ENCODE measurements at places on chromosomes 1 and 21.

- no peak for DNase-seq
Measured at GRCh38 chr1:74324684-74325448, 89.7 kb downstream of the TNNI3K start.

DNA sequence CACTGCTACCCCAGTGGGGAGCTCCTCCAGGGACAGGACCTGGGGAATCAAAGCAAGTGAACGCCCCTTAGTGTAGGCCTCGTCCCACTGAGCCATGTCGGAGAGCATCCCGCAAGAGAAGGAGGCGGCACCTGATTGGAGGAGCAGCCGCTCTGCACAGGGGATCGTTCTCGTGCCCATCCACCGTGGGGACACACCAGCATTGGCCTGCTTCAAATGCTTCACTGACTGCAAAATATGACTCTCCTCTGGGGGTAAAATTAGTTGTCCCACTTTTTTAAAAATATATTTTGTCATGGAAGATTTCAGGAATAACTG is 111.0 kb downstream of the PDE9A start:
- DNase-seq, result no peak

- DNase-seq, result no peak
Measured at GRCh38 chr1:205248793-205249601, 21.3 kb downstream of the TMCC2 start.

DNA sequence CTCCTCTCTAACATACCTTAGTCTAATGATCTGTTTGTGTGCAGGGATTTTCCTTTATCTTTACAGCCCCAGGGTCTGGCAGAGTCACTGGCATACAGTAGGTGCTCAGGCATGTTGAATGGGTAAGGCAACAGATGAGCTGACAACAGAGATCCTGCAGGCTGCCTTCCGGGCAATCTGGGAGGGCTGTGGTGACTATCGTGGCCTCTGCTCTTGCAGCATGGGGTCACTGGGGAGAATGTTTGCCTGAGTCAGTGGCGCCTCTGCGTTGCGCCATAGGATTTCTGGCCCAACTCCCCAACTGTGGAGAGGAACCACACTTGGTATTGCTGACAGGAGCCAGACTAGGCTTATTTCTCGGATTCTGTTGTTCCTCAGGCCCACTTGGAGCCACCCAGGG is 93.8 kb downstream of the LAMC2 start:
- no peak for DNase-seq

DNA sequence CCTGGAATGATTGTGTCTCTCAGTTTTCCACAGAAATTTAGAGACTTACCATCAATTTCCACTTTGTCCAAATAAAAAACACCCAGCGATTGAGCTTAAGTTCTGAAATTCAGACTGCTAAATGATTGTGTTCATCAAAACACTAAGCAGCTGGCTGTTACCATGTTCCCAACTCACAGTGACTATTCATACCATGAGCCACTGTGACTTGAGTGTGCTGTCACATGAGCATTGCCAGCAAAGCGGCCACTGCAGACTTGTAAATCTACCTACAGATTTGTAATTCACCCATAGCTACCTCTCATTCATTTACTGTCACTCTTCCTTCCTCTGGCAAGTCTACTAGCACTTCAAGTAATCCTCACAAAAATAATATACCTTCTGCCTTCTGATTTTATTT is 17.2 kb upstream of the PRKAB2 start:
- no peak for DNase-seq

DNA sequence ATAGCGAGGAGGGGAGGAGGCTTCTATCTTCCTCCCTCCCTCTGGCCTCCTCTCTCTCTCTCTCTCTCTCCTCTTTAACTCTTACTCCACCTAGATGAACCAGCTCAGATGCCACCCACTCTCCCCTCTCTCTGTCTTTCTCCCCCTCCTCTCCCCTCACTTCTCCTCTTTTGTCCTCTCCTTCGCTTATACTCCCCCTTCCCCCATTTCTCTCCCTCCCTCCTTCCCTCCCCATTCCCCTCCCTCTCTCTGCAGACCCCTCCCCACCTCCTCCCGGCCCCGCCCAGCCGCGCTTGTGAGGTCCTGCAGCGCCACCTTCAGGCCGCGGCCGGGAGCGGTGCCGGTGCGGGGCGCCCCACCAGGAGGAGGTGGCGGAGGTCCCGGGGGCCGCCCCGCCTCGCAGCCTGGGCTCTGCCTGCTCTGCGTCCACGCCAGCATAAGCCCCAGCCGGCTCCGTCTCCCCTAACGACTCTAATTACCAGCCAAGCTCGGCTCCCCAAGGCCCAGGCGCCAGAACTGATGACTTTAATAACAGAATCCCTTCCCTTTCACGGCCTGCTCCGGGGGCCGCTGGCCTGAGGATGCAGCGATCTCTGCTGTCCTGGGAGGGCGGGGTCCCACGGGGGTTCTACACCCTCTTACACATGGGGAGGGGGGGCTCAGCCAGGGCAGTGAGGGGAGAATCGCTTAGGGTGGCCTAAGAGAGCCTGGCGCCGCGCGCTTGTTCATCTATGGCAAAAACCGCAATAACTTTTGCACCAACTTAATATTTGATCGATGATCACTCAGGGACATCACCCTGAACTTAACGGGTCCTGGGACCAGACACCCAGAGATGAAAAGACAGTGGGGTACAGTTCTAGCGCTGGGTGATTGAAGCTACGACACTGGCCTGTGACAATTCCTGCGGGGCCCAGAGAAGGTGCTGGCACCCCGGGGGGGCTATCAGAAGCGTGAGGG is 637.3 kb downstream of the MATN1 start:
- DNase-seq, result no peak

DNA sequence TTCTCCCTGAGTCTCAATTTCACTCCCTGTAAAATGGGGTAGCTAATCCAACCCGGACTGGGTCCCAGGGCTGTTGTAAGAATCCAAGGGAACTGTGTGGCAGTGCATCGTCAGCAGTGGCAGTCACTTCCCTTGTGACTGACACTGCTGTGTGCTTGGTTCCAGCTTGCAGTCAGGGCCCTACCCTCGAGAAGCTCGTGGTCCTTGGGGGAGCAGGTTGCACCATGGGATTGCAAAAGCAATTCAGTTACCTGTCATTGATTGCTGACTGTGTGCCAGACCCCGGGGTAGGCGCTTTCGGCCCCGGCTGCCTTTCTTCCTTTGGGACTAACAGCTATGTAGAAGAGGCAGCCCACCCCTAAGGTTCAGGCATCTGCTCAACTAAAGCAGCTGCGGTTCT is 2.9 kb downstream of the PTPRF start:
- DNase-seq, result no peak

GRCh38 chr1:209850342-209850979 is 22.7 kb downstream of the UTP25 start:
- no peak for DNase-seq

GRCh38 chr1:64511044-64511443 is 41.1 kb downstream of the CACHD1 start:
- no peak for DNase-seq

DNA sequence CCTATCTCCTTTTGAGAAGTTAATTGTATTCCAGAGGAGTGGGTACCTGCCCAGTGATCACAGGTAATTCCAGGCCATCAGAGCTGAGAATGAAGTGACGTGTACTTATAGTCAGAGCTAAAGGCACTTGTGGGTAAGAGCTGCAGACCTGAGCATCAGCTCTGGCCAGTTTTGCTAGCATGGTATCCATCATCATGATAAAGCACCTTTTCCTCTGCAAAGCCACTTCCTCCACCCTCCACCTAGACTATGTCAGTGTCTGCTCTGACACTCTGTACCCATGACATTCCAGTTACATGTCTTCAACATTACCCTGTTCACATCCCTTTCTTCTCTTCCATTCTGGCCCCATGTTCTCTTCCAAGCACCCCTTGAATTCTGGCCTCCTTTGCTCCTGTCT is 157.3 kb downstream of the GRIK3 start:
- DNase-seq, result no peak

DNA sequence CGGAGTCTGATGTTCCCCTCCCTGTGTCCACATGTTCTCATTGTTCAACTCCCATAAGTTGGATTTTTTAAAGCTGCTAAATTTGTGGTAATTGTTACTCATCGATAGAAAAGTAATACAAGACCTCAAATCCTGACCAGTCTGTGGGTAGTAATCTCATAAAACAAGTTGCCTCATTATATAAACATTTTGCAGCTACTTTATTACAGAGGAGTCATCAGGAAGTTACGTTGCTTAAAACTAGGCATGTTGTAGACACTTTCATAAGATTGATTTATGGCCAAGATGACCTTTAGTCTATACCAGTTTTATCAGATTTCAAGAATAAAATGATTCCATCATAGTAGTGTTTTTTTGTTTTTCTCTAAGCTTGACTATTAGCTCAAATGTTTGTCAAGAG is 208.8 kb downstream of the GIPC2 start:
- no peak for DNase-seq

GRCh38 chr1:30063621-30064280 is 659.6 kb downstream of the MATN1 start:
- DNase-seq, result no peak

- DNase-seq, result no peak
Measured at GRCh38 chr1:67552336-67552759, 122.1 kb upstream of the SERBP1 start.

DNA sequence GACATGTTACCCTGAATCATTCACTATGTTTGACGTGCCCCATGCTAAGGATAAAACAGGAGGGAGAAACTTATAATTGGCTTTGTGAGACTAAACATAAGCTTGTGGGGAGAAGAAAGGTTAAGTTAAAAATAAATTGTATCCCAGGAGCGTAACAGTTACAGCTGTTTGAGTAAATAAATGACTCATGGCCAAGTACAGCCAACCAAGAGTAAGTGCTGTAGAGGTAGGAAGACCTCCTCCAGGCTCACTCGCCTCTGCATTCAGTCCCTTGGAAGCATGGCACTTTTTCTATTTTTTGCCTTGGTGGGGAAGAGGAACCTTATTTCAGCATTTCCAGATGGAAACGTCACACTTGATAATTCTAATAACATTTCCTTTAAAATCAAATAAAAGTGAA is 116.5 kb downstream of the ZP4 start:
- no peak for DNase-seq

- no peak for DNase-seq
Measured at GRCh38 chr1:12468323-12468722, 149.7 kb downstream of the DHRS3 start.

DNA sequence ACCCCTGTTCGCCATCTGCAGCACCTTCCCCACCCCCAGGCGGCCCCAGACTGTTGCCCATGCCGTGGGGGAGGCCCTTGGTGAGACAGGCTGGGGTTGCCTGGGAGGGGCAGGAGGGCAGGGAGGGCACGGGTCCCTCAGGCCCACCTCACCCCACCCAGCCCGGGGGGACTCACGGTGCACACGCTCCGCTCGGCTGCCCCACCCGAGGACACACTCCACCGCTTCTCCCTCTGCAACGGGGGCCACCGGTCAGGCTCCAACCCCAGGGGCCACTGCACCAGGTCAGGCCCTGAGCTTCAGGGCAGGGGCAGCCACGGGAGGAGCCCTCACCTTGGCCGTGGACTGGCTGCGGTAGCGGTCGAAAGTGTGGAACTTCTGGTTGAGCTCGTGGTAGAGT is 24.0 kb upstream of the COL16A1 start:
- no peak for DNase-seq

DNA sequence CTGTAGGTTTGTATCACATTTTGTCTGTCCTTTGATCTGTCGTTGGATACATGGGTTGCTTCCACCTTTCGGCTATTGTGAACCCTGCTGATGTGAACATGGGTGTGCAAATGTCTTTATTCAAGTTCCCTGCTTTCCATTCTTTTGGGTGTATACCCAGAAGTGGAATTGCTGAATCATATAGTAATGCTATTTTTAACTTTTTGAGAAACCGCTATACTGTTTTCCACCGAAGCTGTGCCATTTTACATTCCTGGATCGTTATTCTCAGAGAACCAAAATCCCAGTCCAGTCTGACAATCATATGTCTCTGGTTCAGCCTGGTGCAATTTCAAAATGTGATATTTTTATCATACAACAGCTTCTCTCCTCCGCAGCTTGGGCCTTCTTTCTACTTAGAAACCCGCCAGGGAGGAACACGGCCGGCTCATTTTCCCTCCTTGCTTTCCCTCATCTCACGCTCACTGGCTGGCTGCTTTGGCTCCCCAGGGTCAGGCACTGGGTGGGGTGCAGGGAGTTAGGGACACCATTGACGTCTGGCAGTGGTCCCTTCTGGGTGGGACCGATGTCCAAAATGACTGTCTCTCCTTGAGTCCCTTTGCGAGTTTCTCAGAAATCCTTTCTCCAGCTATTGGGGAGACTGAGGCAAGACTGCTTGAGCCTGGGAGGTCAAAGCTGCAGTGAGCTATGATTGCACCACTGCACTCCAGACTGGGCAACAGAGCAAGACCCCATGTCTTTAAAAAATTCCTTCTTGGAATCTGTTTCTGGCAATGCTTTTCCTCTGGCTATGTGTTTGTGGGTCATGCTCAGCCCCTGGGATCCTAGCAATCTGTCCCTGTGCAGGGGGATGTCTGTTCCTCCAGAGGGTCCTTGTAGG is 73.5 kb upstream of the AKT3 start:
- DNase-seq, result no peak

DNA sequence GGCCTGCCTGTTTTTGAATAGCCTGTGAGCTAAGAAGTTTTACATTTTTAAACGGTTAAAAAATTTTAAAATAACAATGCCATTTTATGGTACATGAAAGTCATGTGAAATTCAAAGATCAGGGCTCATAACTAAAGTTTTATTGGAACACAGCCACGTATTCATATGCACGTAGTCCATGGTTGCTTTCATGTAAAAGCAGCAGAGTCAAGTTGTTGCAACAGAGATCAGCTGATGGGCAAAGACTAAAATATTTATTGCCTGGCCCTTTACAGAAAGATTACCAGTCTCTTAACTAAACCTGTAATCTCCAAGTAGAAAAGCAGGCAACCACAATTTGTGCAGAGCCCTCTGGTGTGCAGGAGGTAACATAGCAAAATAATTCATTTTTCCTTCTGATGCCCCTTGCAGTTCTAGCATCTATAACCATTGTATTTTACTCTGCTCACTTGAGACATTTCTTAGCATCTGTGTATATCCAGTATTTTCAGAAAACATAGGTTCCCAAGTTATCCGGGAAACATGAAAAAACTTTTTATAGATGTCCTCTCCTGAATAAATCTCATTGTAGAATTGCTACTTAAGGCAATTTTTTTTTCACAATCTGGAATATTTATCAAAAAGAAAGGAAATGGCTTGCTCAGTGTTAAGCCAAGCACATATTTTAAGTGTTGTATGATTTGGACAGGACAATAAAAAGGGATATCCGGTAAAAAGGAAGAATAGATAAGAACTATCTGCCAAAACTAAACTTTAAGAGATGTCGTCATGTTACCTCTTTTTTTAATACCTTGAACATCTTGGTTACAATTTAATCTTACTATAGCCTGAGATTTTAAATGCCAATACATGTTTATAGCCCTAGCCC is 430.8 kb downstream of the PLPP3 start:
- no peak for DNase-seq

GRCh38 chr1:76260279-76260678 is 185.7 kb downstream of the ST6GALNAC3 start:
- DNase-seq, result no peak

All from T-helper 2 cell (primary cell).